ENCODE measurements at places on chromosomes 12 and 14. TPM values are rescaled to one million over a fixed set of nuclear protein-coding genes. Genes with fewer than 3 reads are reported as not detected.

KLRC4 gene
- not detected for total RNA-seq

- no peak overlapping the region for H3K4me3 ChIP-seq
- no peak overlapping the region for H3K27ac ChIP-seq
- no peaks in the 10 kb centered on the region for H3K27me3 ChIP-seq
- DNase-seq = no peak
- peaks cover 19% of the 10 kb centered on the region for H3K4me1 ChIP-seq
Measured at GRCh38 chr12:31315044-31315715, 10.8 kb downstream of the SINHCAF start.

- H3K4me1 ChIP-seq = 0 out of 2 replicates have a peak, but pooled peaks cover 5% of the 10 kb centered on the region
- H3K27ac ChIP-seq = no peak overlapping the region
- H3K4me3 ChIP-seq = no peak overlapping the region
Measured at GRCh38 chr14:93150227-93151208, 34.2 kb downstream of the MOAP1 start.

OR4E2 gene
- not detected for total RNA-seq

PZP gene
- total RNA-seq = not detected

LMNTD1 gene
- not detected for total RNA-seq

LRRC10 gene
- not detected for total RNA-seq

AICDA gene
- not detected for total RNA-seq

SERPINA4 gene
- total RNA-seq = not detected

- no peak overlapping the region for H3K27ac ChIP-seq
- no peaks in the 10 kb centered on the region for H3K4me1 ChIP-seq
- DNase-seq = no peak
Measured at GRCh38 chr12:131202592-131203378, 249.1 kb downstream of the ADGRD1 start.

SLC2A13 gene
- 3.2 TPM for total RNA-seq

KLRD1 gene
- total RNA-seq = 0.06 TPM

- peak overlapping the region; percentile 96 for H3K27ac ChIP-seq
- no peak overlapping the region for H3K4me3 ChIP-seq
- DNase-seq = no peak
- H3K4me1 ChIP-seq = peaks cover 46% of the 10 kb centered on the region
- peaks cover 32% of the 10 kb centered on the region for H3K36me3 ChIP-seq
Measured at GRCh38 chr12:52249511-52250047, 16.5 kb downstream of the KRT7 start.

LPAR5 gene
- total RNA-seq = 4.3 TPM

DNA sequence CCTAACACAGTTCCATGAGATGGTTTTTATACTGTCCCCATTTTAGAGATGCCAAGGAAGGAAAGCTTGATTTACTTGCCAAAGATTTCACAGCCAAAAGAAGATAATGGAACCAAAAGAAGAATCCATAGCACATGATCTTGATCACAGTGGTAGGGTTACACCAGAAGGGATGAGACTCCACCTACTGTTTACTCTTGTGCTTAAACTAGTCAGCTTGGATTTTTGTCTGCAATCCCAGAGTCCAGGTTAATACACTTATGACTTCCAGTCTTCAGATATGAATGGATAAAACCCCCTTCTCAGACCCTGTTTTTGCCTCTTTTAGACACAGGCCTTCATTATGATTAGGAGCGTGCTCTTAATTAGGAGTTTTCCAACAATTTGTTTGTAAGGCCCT, 454.2 kb downstream of the AEBP2 start:
- 0 out of 2 replicates have a peak, but pooled peaks cover 7% of the 10 kb centered on the region for H3K27me3 ChIP-seq
- no peaks in the 10 kb centered on the region for H3K4me1 ChIP-seq
- H3K27ac ChIP-seq = no peak overlapping the region
- no peak overlapping the region for H3K4me3 ChIP-seq

GRCh38 chr12:45966486-45966885, 23.9 kb downstream of the SCAF11 start:
- H3K27me3 ChIP-seq = no peaks in the 10 kb centered on the region
- H3K4me1 ChIP-seq = no peaks in the 10 kb centered on the region
- H3K27ac ChIP-seq = no peak overlapping the region
- no peak overlapping the region for H3K4me3 ChIP-seq
- no peak for DNase-seq

SLC4A8 gene
- 4.2 TPM for total RNA-seq

- H3K4me3 ChIP-seq = no peak overlapping the region
- DNase-seq = peak; percentile 43
- no peaks in the 10 kb centered on the region for H3K4me1 ChIP-seq
- H3K36me3 ChIP-seq = no peaks in the 10 kb centered on the region
- no peak overlapping the region for H3K27ac ChIP-seq
- peaks cover 31% of the 10 kb centered on the region for H3K27me3 ChIP-seq
Measured at GRCh38 chr12:44972746-44973421, 78.0 kb downstream of the DBX2 start.

- no peak overlapping the region for H3K4me3 ChIP-seq
- no peaks in the 10 kb centered on the region for H3K27me3 ChIP-seq
- DNase-seq = no peak
- H3K4me1 ChIP-seq = peaks cover 3% of the 10 kb centered on the region
- 0 out of 2 replicates have a peak, but pooled peaks cover 5% of the 10 kb centered on the region for H3K36me3 ChIP-seq
- H3K27ac ChIP-seq = no peak overlapping the region
Measured at GRCh38 chr12:95694136-95694535, 96.4 kb downstream of the NTN4 start.

GRCh38 chr14:59427653-59428580, 37.3 kb downstream of the GPR135 start:
- no peak for DNase-seq
- H3K4me3 ChIP-seq = no peak overlapping the region
- peaks cover 7% of the 10 kb centered on the region for H3K4me1 ChIP-seq
- H3K27me3 ChIP-seq = no peaks in the 10 kb centered on the region
- H3K27ac ChIP-seq = no peak overlapping the region
- H3K36me3 ChIP-seq = no peaks in the 10 kb centered on the region

CLEC2A gene
- not detected for total RNA-seq

GRCh38 chr12:50642035-50642451, 121.9 kb upstream of the ATF1 start:
- peaks cover 10% of the 10 kb centered on the region for H3K36me3 ChIP-seq
- H3K4me3 ChIP-seq = peak overlapping the region; percentile 2
- peak; percentile 79 for DNase-seq
- no peaks in the 10 kb centered on the region for H3K27me3 ChIP-seq
- peaks cover 59% of the 10 kb centered on the region for H3K4me1 ChIP-seq
- H3K27ac ChIP-seq = peak overlapping the region; percentile 78

- H3K4me3 ChIP-seq = no peak overlapping the region
- no peaks in the 10 kb centered on the region for H3K4me1 ChIP-seq
- H3K27me3 ChIP-seq = no peaks in the 10 kb centered on the region
- DNase-seq = no peak
- H3K36me3 ChIP-seq = no peaks in the 10 kb centered on the region
- no peak overlapping the region for H3K27ac ChIP-seq
Measured at GRCh38 chr14:31405106-31405505, 15.2 kb downstream of the HEATR5A start.

Measured in PC-3 (cell line).